ENCODE measurements at places on chromosomes 6 and 20.

- DNase-seq, result no peak
Measured at GRCh38 chr6:117118490-117118889, 146.9 kb upstream of the VGLL2 start.

- no peak for DNase-seq
Measured at GRCh38 chr20:35971981-35972380, 3.6 kb downstream of the CNBD2 start.

DNA sequence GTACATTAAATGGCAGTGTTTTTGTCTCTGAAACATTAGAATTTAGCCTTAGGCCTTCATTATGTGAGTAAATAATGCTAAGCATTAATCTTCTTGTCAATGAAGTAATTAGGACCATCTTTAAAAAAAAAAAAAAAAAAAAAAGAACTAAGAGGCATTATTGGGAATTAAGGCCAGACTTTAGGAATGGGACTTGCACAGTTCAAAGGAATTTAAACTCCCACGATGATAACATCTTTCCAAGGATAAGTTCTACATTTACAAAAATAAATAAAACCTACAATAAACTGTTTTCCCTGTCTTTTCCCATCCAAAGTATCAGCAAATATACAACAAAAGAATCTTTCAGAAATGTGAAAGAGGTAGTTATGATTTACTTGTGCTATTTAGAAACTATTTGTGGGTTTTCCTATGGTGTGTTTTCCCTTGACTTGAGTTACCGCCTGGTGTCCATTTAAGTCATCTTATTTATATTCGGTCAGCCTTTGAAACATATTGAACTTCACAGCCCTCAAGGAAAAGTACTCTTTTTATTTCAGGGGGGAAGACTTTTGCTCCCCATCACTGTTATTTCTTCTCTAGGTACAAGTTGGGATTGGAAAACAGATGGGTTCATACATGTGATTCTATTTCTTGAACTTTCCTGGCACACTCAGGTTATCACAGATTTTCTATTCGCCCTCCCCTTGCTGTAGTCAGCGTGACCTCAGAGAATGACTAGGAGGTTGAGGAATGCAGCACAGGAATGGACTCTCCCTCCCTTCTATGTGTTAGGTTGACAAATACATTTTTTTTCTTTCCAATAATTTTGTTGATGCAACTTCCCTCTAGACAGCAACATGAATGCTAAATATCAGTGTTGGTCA, 13.6 kb downstream of the STMND1 start:
- no peak for DNase-seq

DNA sequence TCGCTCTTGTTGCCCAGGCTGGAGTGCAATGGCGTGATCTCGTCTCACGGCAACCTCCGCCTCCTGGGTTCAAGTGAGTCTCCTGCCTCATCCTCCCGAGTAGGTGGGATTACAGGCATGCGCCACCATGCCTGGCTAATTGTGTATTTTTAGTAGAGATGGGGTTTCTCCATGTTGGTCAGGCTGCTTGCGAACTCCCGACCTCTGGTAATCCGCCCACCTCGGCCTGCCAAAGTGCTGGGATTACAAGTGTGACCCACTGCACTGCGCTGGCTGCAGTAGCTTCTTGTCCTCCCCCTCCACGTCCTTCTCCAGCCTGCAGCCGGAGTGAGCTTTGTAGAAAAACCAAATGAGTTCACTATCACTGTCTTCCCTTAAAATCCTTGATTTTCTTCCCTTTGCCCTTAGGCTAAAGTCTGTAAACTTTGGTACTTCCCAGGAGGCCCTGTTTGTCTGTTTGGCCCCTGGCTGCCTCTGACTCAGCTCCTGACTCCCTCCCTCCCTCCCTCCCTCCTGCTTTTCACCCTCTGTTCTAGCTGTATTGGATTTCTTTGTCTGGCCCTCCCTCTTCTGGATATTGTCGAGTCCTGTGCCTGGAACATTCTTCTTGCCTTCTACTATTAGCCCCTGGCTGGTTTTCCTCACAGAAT, 12.9 kb downstream of the PARD6B start:
- DNase-seq, result no peak

DNA sequence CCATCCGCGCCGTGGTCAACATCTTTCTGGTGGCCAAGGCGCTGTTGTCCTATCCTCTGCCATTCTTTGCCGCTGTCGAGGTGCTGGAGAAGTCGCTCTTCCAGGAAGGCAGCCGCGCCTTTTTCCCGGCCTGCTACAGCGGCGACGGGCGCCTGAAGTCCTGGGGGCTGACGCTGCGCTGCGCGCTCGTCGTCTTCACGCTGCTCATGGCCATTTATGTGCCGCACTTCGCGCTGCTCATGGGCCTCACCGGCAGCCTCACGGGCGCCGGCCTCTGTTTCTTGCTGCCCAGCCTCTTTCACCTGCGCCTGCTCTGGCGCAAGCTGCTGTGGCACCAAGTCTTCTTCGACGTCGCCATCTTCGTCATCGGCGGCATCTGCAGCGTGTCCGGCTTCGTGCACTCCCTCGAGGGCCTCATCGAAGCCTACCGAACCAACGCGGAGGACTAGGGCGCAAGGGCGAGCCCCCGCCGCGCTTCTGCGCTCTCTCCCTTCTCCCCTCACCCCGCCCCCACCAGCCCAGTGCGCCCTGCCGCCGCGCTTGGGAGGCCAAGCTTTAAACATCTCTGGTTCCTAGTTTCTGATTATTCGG, 4.0 kb downstream of the SLC32A1 start:
- no peak for DNase-seq

DNA sequence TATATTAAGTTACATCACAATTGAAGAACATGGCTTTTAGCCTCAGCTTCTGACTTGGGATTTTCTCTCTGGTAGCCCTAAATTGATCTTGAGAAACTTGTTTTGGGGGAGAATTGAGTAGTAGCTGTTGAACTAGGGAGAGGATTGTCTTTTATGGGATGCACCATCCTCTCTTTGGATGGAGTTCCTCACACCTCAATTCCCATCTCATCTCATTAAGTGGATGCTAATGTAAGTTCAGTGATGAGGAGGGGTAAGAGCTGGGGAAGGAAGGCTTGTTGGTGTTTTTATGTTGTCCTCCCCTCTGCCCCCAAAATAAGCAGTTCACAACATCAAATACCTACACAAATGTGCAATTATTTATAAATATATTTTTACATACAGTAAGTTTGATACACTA, 4.0 kb downstream of the GJA1 start:
- DNase-seq, result no peak

- DNase-seq, result no peak
Measured at GRCh38 chr6:133410638-133411435, 169.7 kb downstream of the EYA4 start.

- DNase-seq, result no peak
Measured at GRCh38 chr20:25574411-25574810, 10.9 kb downstream of the NINL start.

- DNase-seq, result no peak
Measured at GRCh38 chr6:166691199-166691598, 64.1 kb upstream of the RPS6KA2 start.

DNA sequence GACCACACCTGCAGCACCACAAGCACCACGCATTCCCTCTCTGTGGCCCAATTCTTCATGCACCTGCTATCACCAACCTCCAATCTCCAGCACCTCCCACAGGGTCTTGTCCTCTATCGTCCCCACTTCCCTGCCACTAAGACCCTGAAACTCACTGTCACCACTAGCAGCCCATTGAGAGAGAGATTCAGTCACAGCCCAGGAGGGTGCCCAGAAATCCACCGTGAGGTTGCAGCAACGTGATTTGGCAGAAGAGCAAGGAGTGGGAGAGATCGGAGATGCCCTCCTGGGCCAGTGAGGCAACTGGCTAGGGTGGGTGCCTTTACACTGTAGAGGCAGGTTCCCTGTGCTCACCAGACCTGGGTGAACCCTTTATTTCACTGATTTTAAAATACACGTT, 90.1 kb downstream of the ANKRD60 start:
- DNase-seq, result no peak

DNA sequence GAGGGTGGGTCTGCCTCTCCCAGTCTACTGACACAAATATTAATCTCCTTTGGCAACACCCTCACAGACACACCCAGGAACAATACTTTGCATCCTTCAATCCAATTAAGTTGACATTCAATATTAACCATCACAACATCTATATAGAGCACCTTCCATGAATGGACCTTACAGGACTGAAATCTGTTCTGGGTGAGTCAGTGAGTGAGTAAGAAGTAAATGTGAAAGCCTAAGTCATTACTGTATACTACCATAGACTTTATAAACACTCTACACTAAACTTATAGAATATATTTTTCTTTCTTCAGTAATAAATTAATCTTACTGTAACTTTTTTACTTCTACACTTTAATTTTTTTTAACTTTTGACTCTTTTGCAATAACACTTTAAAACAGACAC, 993.8 kb upstream of the MAP3K7 start:
- no peak for DNase-seq

- no peak for DNase-seq
Measured at GRCh38 chr6:143200167-143200770, 139.6 kb downstream of the AIG1 start.

DNA sequence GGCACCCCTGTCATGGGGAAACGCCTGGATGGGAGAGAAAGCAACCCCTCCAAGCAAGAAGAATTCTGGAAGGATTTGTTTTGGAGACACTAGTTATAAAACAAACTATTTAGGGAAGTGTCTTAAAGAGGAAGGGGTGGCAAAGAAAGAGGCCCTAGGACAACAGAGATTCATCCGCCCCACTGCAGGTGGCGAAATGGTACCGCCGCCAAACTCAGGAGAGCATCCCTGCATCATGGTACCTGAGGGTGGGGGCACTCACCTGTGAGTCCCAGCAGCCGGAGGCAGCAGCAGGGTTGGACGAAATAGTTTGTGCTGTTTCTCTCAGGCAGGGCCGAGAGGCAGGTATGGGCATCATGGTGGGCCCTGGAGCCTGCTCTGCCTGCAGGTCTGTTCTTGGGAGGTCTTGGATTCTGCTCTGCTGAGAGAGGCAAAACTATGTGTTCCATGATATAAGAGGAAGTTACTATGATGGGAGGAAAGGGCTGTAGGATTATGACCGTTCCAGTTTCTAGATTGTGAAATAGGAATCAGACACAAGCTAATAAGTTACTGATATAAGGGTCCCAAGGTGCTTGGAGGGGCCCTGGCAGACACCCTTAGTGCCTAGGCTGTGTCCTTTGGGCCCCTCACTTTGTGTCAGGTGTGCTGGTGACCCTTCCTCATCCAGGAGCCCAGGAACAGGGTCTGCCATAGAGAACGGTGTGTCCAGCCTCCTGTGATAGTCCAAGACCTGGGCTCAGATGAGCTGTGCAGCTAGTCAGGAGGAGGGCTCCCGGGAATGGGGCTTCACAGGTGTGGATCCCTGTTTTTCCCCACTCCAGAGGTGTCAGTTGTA, 20.4 kb downstream of the SIRPD start:
- no peak for DNase-seq

DNA sequence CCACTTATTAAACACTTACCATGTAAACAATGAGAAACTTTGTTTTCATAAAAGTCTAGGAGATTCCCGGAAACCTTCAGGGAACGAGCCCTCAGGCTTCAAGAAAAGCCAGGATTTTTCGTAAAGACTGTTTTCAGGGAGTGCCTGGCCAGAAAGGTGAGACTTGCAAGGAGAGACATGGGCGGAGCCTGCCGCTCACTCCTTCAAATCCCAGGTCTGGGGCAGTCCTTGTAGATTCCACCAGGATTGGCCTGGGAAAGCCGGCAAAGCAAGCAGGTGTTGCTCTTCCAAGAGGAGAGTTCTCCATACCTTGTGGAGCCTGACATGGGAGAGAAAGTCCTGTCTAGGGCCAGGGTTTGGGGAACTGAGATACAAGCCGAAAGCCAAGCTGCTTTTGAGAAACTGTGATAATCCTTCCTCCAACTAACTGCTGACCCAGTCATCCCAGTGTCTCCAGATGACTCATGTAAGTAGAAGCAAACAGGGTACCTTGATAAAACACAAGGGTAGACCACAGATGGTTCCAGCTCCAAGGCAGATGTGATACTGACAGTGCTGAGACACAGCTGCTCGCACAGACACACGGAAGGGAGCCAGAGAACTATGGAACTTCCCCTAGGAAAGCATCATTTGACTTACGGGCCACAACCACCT, 69.4 kb upstream of the NAA20 start:
- no peak for DNase-seq

DNA sequence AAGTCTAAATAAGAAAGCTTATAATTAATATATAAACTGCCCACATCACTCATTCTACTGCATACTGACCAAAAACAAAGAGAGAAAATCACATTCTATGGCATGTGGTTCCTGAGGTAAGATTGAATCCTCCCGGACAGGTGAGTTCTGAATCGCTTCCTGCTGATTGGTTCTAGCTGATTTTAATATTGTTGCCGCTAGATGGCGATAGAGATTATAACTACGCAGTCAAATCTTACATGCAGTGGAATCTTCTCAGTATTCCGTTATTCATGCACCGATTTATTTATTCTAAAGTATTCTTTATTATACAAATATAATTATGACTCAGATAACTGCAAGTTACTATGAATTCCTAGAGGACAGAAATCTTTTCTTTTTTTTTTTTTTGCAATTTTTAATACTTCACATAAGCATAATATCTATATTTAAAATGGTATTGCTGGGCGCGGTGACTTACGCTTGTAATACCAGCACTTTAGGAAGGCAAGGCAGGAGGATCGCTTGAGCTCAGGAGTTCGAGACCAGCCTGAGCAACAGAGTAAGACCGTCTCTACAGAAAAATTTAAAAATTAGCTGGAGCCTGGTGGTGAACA, 24.2 kb upstream of the TMX4 start:
- DNase-seq, result peak; percentile 48

DNA sequence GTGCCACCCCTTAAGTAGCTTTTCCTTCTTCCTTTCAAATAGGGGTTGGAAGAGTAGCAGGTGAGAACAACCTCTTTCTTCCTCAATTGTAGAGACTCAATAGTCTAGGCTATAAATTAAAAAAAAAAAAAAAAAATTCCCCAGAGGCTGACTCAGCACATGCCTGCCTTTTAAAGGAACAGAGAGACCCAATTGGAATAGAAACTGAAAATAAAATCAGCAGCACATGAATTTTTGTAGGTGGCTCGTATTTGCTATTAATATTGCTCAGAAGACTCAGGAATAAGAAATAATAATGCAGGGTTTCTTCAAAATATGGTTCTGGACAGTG, 19.3 kb downstream of the TOP1 start:
- no peak for DNase-seq

GRCh38 chr20:2942439-2942838, 69.2 kb downstream of the PTPRA start:
- no peak for DNase-seq

- no peak for DNase-seq
Measured at GRCh38 chr6:44779130-44779826, 391.8 kb downstream of the CDC5L start.

GRCh38 chr6:146594495-146594894, 4.3 kb upstream of the ADGB start:
- no peak for DNase-seq

GRCh38 chr6:13419422-13420195, 67.8 kb downstream of the GFOD1 start:
- no peak for DNase-seq

DNA sequence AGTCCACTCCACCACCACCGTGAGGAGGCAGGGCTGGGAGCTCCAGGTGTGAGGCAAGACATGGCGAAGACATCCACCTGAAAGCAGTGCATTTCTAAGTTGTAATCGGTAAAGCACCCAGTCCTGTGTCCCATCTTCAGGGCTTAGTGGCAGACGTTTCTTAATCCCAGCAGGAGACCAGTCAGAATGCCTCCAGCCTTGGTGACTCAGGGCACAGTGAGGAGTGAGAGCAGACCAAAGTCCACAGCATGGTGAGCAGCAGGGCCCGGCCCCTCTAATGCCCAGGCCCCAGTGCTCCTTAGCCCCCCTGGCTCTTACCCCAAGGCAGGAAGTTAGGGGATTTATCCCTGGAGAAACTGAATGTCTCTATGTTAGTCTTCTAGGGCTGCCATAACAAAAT, 183.9 kb downstream of the SYNDIG1 start:
- DNase-seq, result no peak
